ENCODE measurements at places on chromosomes 2 and 18.

GRCh38 chr18:59814891-59815290 lies 84.9 kb upstream of the PMAIP1 start:
- DNase-seq: no peak

DNA sequence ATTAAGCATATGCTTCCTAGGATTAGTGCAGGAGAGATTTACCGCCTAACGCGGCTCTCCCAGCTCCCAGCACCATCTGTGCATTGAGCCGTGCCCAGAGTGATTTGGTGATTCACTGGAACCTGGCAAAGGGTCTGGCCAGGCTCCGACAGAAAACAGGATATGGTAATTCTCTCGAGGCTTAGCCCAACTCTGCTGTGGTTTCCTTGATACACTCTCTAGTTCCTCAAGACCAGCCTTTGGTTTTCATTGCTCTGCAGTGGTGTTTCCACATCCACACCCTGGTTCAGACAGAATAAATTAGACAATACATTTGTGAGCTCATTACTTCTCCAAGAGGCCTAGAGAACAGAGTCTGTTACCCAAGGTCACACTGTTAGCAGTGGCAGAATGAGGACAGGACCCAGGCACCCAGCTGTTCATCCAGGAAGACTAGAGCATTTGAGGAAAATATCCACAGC lies 23.0 kb upstream of the SMAD2 start:
- DNase-seq: no peak

DNA sequence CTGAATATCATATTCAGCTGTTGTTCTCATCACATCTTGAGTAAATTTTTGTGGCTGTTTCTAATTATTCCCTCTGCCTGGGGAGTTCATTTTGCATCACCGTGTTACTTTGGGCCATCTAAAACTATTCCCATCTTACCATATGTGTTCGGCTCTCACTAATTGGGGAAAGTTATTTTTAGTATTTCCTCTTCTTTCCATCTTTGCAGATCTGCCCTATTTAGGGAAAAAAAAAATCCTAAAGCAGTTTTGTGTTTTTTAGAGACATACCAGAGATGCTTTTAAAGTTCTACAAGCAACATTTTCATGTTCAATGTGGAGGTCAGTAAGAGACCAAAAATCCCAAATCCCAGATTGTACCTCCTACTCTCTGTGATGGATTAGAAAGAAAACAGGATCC lies 111.3 kb upstream of the NDUFV2 start:
- no peak for DNase-seq

DNA sequence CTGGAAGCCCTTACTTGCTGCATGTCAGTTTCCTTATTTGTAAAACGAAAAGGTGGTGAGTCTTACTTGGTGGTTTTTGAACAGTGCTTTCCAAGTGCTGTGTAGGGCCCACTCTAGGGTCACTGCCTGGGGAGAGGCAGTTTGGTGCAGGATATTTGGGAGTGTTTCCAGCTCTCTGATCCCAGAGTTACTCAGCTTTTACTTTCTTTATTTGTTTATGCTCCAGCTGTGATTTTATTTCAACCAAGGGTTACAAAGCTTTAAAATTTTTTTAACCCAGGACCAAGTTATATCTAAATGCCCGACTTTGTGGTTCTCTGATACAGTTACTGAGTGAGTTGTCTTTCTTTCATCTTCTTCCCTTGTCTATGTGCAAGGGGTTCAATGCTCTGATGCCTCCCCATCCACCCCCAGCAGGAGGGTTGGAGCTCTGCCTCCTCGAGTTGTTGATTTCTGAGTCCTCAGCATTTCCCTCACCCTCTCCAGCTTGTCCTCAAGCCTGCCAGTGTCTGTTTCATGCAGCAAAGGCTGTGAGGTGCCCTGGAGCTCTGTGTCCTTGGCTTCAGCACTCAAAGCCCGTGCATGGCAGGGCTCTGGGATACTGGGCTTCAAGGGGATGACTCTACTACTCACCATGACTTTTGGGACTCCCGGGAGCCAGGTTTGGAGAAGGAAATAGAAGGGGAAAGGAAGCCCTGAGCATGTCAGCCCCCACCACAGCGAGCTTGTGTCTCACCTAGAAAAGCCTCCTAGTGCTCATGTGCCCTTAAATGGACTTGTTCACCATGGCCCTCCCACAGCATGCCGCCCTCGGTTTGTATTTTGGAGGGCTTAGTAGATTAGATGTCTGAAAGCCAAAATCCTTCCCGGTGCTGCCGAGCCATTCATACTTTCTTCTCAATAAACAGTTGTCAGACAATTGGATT lies 236.8 kb downstream of the SETBP1 start:
- no peak for DNase-seq

GRCh38 chr2:32947484-32948143 lies 861 bp downstream of the LTBP1 start:
- no peak for DNase-seq

DNA sequence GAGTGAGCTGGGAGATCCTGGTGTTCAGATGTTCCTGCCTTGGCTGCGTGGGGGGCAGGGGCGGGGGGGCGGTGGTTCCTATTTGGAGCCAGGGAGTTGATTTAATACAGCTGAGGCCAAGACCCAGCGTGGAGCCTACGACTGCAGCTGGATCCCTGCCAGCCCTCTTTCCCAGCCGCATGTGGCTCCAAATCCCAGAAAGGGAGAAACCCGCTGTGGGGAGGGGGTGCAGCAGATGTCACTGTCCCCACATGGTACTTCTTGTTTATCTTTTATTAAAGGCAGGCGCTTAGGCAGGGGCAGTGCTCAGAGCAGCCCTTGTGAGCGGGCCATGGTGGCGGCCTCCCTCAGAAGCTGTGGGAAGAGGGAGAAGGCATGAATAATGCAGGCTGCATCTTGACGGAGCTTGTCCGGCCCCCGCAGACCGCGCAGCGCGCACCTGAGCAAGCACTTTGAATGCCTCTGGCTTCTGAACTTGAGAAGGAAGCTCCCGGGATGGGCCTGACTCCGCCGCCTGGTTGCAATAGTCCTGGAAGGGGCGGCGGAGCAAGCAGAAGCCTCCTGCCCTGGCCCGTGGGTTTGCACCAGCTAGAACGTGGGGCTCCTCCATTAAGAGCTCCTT lies 112.1 kb downstream of the GLI2 start:
- no peak for DNase-seq

DNA sequence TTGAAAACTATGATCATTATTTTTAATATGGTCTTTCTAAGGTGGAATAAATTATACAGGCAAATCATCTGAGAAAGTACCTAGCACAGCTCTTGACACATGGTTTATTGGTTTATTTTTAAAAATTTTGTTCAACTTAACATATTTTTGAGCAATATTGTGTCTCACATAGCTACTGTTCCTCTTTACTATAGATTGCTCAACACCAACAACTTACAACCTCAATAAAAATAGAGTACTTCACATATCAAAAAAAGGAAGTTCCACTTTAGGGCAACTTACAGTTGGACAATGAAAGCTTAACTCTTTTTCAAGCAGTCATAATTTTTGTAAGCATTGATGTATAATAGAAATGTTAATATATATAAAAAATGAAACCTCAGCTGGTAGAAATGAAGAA lies 440.9 kb upstream of the UBE2E3 start:
- no peak for DNase-seq

- no peak for DNase-seq
Observed at GRCh38 chr2:181152701-181153100, 172.3 kb downstream of the UBE2E3 start.

DNA sequence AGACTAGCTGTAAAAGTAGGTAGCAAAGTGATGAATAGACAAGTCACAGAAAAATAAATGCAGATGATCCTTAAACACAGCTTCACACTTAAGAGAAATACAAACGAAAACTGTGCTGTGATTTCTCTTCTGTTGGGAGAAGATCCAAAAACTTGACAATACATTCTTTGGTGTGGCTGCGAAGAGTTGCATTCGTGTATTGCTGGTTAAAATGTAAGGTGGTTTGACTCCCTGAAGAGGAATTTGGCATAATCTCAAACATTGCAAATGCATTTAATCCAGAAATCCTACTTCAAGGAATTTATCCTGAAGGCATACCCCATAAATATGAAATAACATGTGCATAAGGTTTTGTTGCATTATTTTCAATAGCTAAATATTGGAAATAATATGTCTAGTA lies 7.1 kb downstream of the CCNYL1 start:
- no peak for DNase-seq

GRCh38 chr2:29270701-29271121 lies 155.5 kb downstream of the CLIP4 start:
- no peak for DNase-seq

- no peak for DNase-seq
Observed at GRCh38 chr2:131039908-131040660, 53.2 kb downstream of the FAM168B start.

DNA sequence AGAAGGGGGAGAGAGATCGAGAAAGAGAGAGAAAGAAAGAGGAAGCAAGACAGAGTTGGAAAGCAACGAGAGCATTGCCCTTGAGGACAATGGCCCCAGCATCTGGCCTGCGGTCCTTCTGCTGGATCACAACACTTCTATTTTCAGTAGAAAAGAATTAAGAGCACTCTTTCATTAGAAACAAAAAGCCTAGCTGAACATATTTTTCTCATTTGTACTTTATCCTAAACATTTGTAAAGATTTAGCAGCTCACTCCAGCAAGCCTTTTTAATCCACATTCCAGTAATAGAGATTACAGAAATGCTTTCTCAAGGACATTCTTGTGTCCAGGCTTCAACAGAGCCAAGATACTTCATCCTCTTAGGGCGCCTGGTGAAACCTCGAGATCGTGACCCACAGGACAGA lies 31.6 kb upstream of the AFF3 start:
- no peak for DNase-seq

DNA sequence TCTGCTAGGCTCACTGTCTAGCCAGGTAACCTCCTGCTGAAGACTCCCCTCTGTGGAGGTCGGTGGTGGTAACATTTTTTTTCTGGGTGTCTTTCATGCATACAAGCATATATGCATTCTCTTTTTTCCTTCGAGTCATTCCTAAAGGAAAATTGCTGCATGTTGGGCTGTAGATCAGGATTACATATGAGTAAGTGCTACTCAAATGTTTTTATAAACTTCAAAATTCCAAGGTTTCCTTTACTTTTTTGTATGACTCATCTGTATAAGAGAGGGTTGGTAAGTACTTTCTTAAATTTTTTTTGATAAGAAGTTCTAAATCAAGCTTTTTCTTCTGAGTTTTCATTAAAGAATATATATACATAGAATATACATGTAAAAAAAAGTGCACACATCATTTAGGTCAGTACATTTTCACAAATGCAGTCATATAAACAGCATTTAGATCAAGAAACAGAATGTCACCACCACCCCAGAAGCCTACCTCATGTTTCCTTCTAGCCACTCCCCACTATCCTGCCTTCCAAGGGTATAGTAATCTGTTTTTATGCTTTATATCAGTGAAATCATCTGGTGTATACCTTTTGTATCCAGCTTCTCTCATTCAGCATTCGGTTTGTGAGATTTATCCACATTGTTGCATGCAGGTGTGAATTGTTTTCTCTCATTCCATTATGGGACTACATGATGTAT lies 128.0 kb upstream of the MAP3K20 start:
- DNase-seq: no peak
